Stimulated activated effector memory CD8-positive, alpha-beta T cell treated with anti-CD3 and anti-CD28 coated beads, Interleukin-12 subunit alpha, Interleukin-12 subunit beta, amount 100 ng/mL, for 72 hours (primary cell): ENCODE measurements at places on chromosomes 12 and 14.
A peak's percentile ranks its signal among the peaks of the same experiment; 100 is the strongest.

DNA sequence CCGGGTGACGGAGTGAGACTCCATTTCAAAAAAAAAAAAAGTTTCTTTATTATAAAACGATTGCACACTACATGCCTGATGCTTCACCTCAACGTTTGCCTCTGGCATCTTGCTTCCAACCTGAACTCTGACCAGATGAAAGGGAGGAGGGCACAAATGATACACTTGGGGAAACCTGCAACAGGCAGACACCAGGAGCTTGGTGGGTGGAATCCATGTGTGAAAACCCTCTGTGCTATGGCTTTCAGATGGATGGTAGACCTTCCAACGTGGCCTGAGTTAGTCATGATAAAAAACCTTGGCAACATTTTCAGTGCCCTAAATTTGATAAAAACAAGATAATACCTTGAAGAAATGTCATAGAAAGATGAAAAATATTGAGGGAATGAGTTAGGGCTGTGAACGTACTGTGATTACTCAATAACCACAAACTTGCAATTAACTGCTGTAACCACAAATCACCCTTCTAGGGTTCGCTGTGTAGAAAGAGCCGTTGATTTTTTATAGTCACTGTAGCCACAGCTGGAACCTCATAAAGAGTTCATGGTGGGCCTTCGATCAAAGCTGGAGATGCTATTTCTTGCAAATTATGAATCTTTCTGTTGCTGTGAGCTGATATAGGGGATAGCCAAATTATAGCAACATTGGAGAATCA is 26.1 kb upstream of the GZMB start:
- no peak for DNase-seq

- no peak for DNase-seq
These were observed 165.4 kb upstream of the TMEM260 start for GRCh38 chr14:56414236-56414635.

DNA sequence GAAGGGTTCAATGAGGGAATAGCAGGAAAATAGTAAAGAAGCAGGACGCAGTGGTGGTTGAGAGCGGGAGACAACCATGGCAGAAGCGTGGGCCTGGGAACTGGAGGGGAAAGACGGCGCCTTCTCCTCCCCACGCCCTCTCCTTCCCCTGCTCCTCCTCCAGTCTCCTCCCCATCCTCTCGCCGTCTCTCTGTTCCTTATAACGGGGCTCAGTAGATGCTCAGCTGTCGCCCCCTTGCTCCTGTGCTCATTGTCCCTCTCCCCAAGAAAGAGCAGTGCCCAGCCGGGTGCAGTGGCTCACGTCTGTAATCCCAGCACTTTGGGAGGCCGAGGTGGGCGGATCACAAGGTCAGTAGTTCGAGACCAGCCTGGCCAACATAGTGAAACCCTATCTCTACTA is 142.0 kb downstream of the BCL11B start:
- DNase-seq, result no peak

GRCh38 chr12:106552228-106552627 is 30.6 kb upstream of the RFX4 start:
- no peak for DNase-seq

DNA sequence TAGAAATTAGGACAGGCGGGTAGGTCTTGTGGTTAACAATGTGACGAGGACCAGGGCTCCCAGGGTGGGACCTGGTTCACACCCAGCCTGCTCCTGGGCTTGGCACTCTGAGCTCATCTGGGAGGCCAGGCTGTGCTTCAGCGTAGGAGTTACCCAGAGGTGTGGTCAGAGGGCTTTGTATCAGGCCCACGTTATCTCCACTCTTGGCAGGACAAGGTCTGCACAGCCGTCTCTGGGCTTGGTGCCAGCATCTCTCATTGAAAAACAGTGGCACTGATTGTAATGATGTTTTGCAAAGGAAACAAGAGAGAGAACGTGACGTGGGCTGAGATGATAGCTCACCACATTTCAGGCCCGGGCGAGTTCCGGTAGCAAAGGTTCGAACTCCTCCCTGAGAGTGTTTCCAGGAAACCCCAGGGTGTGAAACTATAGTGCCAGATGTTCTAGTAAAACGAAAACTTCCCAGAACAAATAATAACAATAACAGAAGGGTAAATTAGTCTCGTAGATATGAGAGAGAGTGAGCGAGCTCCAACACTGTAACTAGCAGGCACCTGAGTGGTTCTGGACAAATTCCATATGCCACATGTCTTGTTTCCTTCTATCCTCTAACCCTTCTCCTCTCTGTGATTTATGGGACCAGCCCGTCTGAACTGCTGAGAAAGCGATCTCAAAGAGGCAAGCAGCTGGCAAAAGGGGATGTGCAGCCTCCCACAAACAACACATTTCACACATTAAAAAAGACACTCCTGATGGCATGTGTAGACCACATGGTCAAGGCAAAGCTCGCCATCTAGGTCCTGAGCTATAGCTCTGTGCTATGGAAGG is 227.3 kb downstream of the KTN1 start:
- DNase-seq, result peak; percentile 39

GRCh38 chr12:38961012-38961411 is 55.6 kb upstream of the CPNE8 start:
- DNase-seq, result no peak

DNA sequence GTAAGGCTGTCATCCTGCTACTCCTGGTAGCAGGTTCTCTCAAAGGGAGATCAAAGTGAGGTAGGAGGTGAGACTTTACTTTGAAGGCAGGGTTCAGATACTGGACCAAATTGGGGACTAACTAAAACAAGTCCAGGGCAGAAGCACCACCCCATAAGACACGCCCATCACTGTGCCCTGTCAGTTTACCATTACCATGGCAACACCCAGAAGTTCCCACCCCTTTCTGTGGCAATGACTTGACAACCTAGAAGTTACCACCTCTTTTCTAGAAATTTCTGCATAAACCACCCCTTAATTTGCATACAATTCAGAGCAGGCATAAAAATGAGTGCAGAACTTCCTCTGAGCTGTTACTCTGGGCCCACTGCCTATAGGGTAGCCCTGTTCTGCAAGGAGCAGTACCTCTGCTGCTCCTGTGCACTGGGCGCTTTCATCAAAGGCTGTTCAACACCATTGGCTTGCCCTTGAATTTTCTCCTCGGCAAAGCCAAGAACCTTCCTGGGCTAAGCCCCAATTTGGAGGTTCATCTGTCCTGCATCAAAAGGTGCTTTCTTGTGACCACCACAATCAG is 64.8 kb upstream of the MAX start:
- DNase-seq, result no peak

DNA sequence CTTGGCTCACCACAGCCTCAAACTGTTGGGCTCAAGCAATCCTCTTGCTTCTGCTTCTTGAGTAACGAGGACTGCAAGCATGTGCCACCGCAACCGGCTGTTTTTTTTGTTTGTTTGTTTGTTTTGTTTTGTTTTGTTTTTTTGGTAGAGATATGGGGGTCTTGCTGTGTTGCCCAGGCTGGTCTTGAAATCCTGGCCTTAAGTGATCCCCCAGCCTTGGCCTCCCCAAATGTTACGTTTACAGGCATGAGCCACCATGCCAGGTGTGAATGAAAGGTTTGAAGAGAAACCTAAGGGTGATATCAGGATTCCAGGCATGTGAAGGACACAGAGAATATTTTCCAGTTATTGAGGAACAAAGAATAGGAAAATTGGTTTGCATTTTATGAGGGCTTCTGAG is 45.0 kb downstream of the ANO6 start:
- no peak for DNase-seq

DNA sequence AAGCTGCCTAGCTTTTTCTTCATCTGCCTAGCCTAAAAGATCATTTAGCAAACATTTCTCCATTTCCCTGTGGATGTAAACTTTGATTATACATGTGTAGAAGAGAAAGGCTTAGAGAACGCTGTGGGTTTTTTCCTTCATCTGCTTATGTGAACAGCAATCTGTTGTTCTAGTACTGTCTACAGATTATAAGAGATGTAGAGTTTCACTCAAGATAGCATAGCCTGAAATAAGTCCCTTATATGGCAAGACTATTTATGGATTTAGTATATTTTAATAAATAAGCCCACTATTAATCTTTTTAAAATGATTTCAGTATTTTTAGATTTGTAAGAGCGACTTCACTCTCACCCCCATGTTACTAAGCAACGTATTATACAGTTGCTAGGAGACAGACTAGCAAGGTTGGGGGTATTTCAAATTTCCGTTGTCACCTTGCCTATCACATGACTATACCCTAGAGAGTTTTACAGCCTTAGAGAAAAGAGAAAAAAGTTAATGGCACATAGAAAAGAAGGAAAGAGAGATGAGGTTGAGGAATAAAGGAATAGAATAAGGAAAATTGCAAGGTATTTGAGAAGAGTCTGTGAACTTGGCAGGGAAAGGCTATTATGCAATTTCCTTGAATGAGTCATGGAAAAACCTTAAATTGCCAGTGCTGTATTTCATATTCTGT is 12.2 kb upstream of the TUBA1A start:
- no peak for DNase-seq

- no peak for DNase-seq
These were observed 2.0 kb downstream of the SERPINA4 start for GRCh38 chr14:94562941-94563883.

DNA sequence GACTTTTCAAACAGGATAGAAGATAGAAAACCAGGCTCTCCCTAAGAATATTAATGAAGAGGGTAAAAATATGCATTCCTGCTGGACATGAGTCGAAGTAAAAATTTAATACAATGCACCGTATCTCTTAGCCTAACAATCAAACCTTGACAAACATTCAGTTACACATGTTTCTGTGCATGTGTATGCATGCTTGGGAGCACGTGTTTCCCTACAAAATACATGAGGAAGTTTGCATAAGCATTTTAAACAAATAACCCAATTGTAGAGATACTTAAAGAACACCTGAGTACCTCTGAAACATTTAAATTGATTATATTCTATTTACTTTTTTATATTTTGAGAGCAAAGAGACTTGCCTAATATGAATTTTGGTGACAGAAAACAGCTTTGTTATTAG is 1763.7 kb upstream of the SEL1L start:
- DNase-seq, result no peak

DNA sequence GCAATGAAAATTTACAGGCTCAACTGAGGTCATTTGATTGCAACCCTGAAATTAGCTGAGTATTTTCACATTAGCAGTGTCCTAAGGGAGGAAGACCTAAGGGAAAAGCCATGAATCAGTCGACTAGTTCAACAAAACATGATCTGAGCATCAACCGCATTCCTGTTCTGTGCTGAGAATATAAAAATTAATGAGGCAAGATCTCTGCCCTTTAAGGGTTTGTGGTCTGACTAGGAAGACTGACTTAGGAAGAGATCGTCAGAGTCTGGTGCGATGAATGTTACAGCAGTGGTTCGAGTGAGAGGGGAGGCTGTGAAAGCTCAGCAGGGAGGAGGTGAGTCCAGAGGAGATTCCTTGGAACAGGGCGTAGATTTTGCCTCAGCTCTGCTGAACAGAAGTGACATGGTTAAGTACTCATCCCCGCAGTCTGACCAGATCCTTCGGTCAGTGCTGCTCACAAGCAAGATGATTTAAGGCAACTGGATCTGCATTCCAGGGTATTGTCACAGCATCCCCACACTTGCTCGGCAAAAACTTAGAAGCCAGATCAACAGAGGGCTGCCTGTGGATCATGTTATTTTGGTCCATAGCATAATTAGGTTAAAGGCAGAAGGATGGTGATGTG is 49.6 kb downstream of the BMAL2 start:
- DNase-seq, result no peak

- DNase-seq, result no peak
These were observed 439.6 kb upstream of the CCDC196 start for GRCh38 chr14:66046591-66046990.

GRCh38 chr14:75366963-75367362 is 60.9 kb upstream of the JDP2 start:
- no peak for DNase-seq

GRCh38 chr14:53807542-53807941 is 149.1 kb downstream of the BMP4 start:
- DNase-seq, result no peak

GRCh38 chr14:101108579-101109346 is 205.2 kb upstream of the RTL1 start:
- no peak for DNase-seq

DNA sequence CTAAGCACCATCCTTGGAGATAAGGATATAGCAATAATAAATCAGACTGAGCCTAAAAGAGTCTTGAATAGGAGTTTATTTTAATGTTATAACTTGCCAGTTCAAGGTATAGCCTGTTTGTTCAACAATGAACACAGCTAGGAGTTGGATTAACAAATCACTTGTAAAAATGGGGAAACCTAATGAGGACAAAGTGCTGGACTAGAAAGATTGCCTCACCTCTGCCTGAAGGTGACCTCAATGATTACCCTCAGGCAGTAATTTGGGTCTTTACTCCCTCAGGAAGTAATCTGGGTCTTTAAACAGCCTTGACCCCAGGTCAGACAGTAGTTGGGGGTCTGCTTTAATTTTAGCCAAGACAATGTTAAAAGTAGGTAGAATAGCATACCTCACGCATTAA is 35.5 kb upstream of the CDKL1 start:
- no peak for DNase-seq

GRCh38 chr14:96486705-96487104 is 15.5 kb upstream of the PAPOLA start:
- no peak for DNase-seq

- DNase-seq, result no peak
These were observed 59.8 kb downstream of the KITLG start for GRCh38 chr12:88520436-88520820.

- DNase-seq, result no peak
These were observed 31.8 kb downstream of the TMEM229B start for GRCh38 chr14:67456732-67457131.

- DNase-seq, result no peak
These were observed 11.0 kb downstream of the ZFC3H1 start for GRCh38 chr12:71652656-71653055.

DNA sequence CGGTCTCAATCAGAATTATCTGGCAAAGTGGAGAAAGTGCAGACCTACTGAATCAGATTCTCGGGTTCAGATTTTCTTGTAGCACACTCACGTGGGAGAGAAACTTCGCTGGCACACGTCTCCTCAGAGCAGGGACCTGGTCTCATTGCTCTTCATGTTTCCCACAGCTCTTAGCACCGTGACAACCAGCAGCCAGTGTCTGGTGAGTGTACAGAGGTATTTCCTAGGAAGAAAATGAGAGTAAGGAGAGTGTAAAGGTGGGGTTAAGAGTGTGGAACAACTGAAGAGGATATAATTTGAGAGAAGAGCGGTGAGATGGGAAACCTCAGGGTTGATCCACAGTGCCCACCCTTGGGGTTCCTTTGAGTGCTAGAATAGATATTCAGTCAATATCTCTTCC is 89.2 kb downstream of the ARF6 start:
- DNase-seq, result no peak

- DNase-seq, result no peak
These were observed 826 bp upstream of the CACNA1C start for GRCh38 chr12:2051700-2052621.

GRCh38 chr12:117090388-117090787 is 8.8 kb downstream of the TESC start:
- DNase-seq, result no peak

- DNase-seq, result no peak
These were observed 51.3 kb downstream of the MON2 start for GRCh38 chr12:62517887-62518286.
